ENCODE measurements at places on chromosomes 5 and 9. TPM values are rescaled to one million over a fixed set of nuclear protein-coding genes. Genes with fewer than 3 reads are reported as not detected.

Gene BAAT
- not detected for total RNA-seq

Gene HBEGF
- 48.5 TPM for total RNA-seq

Gene IL12B
- total RNA-seq: not detected

Gene FAM153A
- 1.0 TPM for total RNA-seq

Gene ENTPD2
- not detected for total RNA-seq

Gene CLIC3
- total RNA-seq: 1.6 TPM

Gene C5orf34
- 1.2 TPM for total RNA-seq

Gene CKMT2
- 18.9 TPM for total RNA-seq

Gene RGS3
- total RNA-seq: 116 TPM

Gene MEIKIN
- 1.0 TPM for total RNA-seq

Gene PCSK1
- 1.6 TPM for total RNA-seq

Gene DMGDH
- total RNA-seq: 5.2 TPM

Gene NDUFA8
- total RNA-seq: 47.5 TPM

Gene TERT
- total RNA-seq: not detected

Gene MYMK
- not detected for total RNA-seq

Gene MTAP
- total RNA-seq: 38.8 TPM

Gene KCNV2
- total RNA-seq: not detected

Gene HTR4
- 0.16 TPM for total RNA-seq

Gene IRGM
- total RNA-seq: 0.19 TPM

Gene LCP2
- total RNA-seq: 52.4 TPM

Gene PCDHA1
- total RNA-seq: not detected

Gene MAMDC2
- total RNA-seq: 3.7 TPM

Gene PCDHB4
- total RNA-seq: 2.5 TPM

Gene CREB3
- 42.5 TPM for total RNA-seq

Gene FUT7
- 0.55 TPM for total RNA-seq

Gene RMRP
- 19,106 TPM for total RNA-seq

Gene MYORG
- 10.1 TPM for total RNA-seq

Gene ADCY2
- total RNA-seq: 1.2 TPM

Gene LHX3
- not detected for total RNA-seq

Gene MSH3
- total RNA-seq: 16.3 TPM

Gene SH2D3C
- total RNA-seq: 28.1 TPM

Measured in mesenteric fat pad (tissue), 1 donor.